ENCODE measurements at places on chromosomes 5 and 9.
A peak's percentile ranks its signal among the peaks of the same experiment; 100 is the strongest.

DNA sequence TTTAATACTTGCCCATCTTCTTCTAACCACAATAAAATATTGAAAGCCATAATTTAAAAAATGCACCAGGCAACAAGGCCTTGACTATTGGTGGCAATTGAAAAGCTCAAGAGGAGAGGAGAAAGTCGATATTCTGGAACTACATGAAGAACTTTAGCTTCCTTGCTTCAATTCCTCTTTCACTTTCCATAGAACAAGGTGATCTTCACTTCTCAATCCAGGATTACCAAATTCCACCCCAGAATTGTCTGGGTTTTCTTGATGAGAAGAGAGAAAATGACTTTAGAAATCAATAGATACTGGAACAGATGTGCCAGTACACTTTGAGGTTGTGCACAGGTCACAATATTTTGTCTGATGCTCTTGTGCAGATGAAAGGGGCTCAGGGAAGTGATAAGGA is 52.2 kb downstream of the PTCD2 start:
- no peak for DNase-seq

GRCh38 chr5:143898916-143899591 is 87.1 kb downstream of the HMHB1 start:
- DNase-seq, result peak; percentile 39

GRCh38 chr5:76805821-76806505 is 12.9 kb upstream of the F2RL1 start:
- DNase-seq, result no peak

DNA sequence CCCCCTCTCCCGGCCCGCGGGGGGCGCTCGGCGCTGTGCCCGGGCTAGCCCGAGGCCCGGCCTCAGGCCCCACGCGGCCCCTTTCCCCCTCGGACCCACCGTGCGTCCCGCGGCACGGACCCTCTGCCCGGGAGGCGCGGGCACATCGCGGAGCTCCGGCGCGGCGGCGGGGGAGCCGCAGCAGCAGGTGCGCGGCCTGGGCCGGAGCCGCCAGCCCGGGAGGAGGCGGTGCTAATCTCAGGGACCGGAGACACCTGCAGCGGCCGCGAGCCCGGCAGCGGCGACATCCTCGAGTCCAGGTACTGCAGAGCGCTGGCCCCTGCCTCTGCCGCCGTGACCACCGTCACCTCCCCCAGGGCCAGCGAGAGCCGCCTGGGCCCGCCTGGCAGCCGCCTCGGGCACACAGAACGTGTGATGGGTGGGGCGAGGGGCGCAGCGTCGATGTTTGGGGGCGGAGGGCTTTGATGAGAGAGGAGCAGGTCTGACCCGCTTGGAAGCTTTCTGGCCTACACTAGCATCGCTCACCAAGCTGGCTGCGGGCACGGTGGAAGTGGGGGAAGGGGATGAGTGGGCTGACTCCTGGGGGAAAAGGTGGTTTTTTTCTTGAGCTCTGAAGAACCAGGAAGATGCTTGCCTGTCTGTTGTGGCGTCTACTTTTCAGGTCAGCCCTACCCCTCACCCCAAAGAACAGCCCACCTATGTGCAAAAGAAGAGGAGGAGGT is 524 bp downstream of the CYFIP2 start:
- peak; percentile 49 for DNase-seq

GRCh38 chr9:120891884-120892747 is 15.1 kb upstream of the PHF19 start:
- DNase-seq, result no peak

GRCh38 chr5:60184606-60185005 is 291.1 kb upstream of the PDE4D start:
- no peak for DNase-seq

GRCh38 chr9:104810421-104811339 is 46.8 kb downstream of the NIPSNAP3B start:
- no peak for DNase-seq

- no peak for DNase-seq
These were observed 100.7 kb downstream of the CWC27 start for GRCh38 chr5:64869419-64869818.

GRCh38 chr5:63127054-63127453 is 548.4 kb downstream of the LRRC70 start:
- DNase-seq, result no peak

- DNase-seq, result no peak
These were observed 10.0 kb downstream of the DMXL1 start for GRCh38 chr5:119080936-119081335.

DNA sequence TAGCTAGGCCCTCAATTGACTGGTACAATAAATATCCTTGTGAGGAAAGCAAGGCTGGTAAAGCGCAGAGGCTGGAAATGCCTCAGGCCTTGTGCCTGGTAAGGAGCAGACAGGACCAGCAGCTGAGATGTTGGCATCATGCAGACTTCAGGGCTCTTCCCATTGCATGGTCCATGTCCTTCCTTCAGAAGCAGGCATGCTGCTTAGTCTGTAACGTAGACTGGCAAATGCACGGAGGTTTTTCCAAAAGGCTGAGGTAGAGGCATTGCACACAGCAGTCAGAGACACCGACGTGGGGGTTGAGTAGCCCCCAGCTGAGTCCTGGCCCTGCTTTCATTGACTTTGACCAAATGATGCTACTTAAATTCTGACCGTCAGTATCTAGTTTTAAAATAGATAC is 87.1 kb downstream of the ADRB2 start:
- DNase-seq, result no peak

GRCh38 chr5:65037831-65038815 is 269.4 kb downstream of the CWC27 start:
- DNase-seq, result peak; percentile 19

GRCh38 chr9:81424431-81424830 is 264.9 kb downstream of the TLE1 start:
- no peak for DNase-seq

DNA sequence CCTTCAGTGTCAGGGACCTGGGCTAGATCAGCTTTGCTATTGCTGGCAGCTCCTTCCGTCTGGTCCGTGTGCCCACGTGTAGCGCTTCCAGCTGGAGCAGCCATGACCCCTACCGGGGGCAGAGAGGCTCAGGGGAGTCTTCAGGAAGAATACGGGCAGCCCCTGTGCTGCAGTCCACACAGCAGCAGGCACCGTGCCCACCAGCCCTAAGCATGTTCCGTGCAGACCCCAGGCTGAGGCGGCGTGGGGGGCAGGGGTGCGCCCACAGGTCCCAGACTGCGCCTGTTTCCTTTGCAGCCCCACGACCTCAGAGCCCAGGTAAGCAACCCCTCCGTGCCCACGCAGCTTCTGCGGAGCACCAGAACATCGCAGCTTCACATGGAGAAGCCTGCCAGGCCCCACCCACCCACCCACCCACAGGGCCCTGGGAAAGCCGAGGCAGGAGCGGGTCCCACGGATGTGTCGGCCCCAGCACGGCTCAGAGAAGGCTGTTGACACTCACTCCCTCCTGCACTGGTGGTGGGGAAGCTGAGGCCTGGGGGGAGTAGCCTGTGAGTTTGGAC is 83.1 kb downstream of the KCNT1 start:
- no peak for DNase-seq

DNA sequence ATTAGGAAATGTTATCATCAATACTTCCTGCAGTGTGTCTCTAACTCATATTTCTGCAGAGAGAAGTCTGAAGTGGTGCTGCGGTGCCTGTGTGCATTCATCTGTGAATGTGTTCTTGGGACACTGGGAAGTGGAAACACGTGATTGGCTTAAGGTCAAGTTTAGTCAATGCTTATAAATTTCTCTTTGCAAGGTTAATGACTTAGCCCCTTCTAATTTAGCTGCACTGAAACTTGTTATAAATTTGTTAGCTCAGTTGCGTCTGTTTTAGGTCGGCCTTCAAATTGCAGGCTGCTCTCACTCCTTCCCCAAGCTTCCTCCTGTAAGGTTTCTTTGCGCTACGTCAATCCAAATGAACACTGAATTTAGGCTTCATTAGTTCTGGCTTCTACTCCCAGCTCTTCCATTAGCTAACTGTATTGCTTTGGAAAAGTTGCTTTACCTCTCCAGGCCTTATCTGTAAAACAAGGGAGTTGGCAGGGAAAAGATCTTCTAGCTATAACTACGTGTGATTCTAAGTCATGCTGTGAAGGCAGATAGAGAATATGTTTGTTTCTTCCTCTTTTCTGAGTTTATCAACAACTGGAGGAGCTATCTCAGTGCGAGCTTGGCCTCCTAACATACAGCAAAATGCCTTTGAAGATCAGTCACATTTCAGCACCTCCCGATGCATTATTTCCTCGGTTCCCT is 341.8 kb downstream of the NFIB start:
- DNase-seq, result no peak

- DNase-seq, result no peak
These were observed 10.0 kb upstream of the GRIN1 start for GRCh38 chr9:137128862-137129455.

GRCh38 chr9:78038620-78039300 is 7.1 kb upstream of the GNAQ start:
- DNase-seq, result no peak

- DNase-seq, result no peak
These were observed 8.4 kb downstream of the UBAC1 start for GRCh38 chr9:135952664-135953206.

GRCh38 chr5:37391591-37391990 is 12.5 kb downstream of the WDR70 start:
- no peak for DNase-seq

- DNase-seq, result no peak
These were observed 239.5 kb downstream of the MCTP1 start for GRCh38 chr5:95045181-95045965.

DNA sequence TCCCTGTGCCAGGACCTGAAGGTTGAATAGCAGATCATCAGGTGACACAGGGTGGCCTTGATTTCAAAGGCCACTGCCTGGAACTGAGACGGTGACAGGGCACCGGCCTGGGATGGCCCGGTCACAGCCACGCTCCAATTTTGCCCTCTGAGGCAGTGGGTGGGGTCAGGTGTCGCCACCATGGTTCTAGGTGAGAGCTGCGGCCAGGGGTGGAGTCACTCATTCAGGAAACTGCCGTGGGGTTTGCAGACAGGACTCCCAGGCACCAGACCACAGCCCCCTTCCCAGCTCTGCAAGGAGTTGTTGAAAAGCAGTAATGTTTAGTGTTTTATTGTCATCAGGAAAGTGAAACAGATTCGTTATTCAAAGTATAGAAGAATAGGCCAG is 17.3 kb upstream of the RNU6ATAC start:
- no peak for DNase-seq

DNA sequence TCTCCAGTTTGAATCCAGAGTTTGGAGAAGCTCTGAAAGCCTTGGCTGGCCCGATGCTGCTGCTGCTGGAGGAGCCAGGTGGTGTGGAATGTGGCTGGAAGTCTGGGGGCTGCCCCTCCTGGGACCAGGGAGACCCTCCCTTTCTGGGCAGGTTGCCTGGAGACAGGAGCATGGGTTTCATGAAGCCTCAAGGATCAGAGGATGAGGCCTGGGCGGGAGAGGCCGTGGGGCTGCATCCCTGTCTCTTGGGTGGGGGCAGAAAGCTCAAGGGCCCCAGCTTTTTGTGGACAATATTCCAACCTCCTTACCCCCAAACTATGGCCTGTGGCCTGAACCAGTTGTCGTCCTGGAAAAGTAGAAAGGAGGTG is 10.1 kb downstream of the FGF18 start:
- DNase-seq, result no peak

GRCh38 chr5:96004087-96004486 is 42.4 kb upstream of the ELL2 start:
- no peak for DNase-seq

- DNase-seq, result no peak
These were observed 174.8 kb downstream of the ENC1 start for GRCh38 chr5:74465724-74466123.

GRCh38 chr5:177142098-177142611 is 8.6 kb downstream of the NSD1 start:
- no peak for DNase-seq

- no peak for DNase-seq
These were observed 22.3 kb downstream of the KCNT1 start for GRCh38 chr9:135724186-135724787.

GRCh38 chr5:14531668-14532067 is 49.9 kb upstream of the OTULINL start:
- no peak for DNase-seq
